ENCODE measurements at places on chromosomes 2 and 18.

DNA sequence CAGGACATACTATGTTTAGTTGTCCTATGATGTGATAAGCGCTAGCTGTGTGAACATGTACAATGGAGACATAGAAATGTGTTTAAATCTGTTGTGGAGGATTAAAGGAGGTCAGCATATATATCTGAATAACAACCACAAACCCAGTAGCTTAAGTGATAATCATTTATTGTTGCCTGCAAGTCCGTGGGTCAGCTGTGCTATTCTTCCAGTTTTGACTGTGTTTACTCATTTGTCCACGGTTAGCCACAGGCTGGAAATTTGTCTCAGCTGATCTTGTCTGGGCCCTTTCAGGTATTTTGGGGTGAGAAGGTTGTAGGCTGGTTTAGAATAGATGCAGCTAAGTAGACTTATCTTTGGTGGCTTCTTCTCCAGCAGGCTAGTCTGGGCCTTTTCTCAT is 110.4 kb downstream of the PARD3B start:
- DNase-seq, result no peak

- DNase-seq, result no peak
These were observed 76.2 kb upstream of the STK39 start for GRCh38 chr2:168323529-168324021.

- DNase-seq, result no peak
These were observed 3.3 kb downstream of the AGAP1 start for GRCh38 chr2:235497096-235497495.

DNA sequence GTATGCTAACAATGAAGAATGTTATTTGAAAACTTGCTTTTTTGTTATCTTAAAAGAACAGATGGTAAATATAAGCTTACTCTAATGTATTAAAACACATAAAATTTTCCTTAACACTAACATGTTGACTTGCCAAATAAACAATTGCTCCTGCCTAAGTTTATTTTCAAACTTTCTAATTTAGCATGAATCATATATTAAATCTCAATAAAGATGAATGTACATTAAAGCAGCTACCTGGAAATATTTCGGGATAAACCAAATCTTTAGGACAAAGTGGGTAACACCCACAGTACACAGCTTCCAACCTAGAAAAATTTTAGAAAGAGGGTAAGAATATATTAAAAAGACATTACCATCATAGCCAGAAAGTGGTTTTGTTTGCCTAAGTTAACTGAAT is 567.4 kb downstream of the ZEB2 start:
- no peak for DNase-seq

GRCh38 chr2:131042148-131042775 is 51.0 kb downstream of the FAM168B start:
- DNase-seq, result no peak

DNA sequence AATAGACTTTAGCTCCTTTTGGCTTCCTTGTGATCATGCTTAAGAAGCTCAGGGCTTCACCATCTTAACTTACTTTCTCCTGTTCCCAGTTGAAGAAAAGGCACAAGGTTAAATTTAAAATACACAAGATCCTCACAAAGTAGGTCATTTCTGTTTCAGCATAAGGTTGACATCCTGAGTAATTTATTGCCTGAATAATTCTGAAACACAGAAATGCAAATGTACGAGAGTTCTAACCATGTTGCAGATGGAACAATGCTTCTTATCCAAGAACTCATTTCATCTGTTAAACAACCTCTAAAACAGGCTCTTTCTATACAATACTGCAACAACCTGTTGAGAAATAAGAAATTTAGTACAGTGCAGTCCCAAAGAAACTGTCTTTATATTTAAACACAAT is 395.2 kb downstream of the BCL11A start:
- no peak for DNase-seq

DNA sequence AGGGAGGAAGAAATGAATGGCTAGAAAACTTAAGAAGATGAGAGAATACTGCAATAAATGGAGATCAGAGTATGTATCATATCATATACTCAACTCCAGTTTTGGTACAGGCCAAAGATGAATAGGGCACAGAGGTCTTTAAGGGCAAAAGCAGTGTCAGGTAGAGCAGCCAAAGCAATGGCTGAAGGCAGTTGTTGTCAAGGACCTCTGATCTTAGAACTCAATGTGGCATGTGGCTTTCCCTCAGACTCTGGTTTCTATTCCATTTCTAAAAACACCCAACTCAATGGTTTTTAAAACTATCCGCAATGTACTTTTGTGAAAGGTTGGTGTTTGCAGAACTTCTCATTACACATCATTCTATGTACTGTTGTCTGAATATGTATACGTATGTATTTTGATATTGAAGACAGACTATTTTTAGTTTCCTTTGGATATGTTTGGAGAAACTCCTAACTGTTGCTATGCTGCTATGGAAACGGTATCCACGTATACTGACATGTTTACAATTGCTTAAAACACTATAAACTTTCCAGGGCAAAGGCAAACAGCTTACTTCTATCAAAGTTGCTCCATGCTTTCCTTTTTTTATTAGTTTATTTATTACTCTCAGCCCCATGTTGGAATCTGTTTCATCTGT is 58.1 kb upstream of the PELI1 start:
- DNase-seq, result no peak

- DNase-seq, result no peak
These were observed 287.0 kb upstream of the CCDC68 start for GRCh38 chr18:55246278-55246677.

DNA sequence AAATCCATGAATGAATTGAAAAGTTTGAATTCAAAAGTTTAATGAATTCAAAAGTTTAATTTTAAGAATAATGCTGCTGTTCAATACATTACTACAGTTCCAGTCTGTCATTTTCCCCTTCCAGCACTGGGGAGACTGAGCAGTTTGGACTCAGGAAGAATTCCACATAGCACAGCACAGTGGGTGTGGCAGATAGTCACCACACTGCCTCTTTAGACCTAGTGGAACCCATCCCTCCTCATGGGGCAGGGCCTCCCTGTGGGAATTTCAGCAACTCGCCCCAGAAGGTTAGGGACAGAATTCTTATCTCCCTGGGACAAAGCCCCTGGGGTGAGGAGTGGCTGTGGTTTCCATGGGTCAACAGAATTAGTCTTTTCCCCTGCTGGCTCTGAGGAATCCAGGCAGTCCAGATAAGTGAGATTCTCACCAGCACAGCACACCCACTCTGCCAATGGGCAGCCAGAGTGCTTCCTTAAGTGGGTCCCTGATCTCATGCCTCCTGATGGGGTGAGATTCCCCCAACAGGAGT is 442.0 kb upstream of the SYT4 start:
- no peak for DNase-seq

DNA sequence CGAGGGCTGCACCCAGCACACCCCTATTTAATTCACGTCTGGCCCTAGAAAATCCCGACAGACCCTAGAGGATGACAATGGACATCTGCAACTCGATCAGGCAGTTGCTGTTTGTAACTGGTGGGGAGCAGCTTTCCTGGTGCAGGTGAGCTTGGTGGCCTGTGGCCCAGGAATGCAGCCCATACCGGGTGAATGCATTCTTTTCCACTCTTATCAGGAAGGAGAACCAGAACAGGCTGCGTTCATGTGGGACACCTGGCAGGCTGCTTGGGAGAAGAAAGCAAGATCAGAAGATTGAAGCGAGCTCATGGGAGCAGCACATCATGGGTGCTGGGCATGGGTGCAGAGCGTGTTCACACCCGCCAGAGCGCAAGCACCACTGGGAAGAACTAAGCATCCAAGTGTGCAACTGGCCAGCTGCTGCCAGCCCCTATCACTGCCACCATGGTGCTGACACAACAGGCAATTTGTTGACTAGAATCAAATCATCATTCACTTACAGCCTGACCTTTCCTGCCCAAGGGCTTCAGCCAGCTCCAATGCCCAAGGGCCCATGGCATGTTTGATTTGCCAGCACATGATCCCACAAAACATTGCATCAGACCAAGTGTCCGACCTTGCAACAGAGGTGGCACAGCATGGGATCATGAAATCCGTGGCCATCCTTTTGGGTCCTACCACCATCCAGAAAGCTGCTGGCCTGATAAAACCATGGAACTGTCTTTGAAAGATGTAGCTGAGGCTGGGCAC is 241.7 kb upstream of the ID2 start:
- DNase-seq, result no peak

GRCh38 chr18:35407871-35408481 is 30.8 kb upstream of the ZNF396 start:
- no peak for DNase-seq

DNA sequence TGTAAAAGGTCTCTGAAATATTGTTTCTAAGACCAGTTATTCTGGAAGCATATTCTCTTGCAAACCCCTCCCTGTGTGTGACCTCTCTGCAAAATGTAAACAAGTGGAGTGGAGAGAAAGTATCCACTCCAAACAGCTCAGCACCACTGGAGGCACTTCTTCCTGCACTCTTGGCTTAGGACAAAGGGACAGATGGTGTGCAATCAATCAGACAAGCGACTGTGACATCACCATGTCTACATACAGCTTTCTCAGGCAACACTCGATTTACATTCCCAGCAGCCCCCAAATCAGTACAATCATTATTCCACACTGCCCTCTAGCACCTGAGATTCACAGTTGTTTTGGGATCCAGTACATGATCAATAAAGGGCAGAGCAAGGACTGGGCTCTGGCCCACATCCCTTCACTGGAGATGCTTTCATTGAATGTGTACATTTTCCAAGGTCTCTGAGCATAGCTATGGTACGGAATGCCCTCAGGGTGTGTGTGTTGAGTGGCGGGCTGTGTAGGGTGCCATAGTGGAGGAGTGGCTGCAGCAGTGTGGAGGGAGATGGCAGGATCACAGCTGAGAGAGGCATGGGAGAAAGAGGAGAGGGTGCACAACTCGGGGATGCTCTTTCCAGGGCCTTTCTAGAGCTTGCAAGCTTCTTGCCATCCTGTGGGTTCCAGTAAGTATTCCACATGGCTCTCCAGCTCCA is 311.8 kb upstream of the ST6GAL2 start:
- no peak for DNase-seq

DNA sequence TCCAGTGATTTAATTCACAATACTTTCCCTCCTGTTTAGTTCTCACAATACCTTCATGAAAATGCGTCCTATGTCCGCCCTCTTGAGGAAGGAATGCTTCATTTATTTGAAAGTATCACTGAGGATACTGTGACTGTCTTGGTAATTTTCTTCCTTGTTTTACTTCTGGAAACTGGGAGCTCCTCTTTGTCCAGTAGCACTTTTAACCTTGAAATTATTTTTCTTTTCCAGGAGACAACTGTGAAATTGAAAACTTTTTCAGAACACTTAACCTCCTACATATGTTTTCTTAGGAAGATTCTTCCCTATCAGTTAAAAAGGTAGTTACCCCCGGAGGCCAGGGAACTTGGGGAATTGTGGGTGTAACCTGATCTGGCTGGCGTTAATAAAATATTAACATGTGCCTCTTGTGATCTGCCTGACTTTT is 58.9 kb upstream of the STON1 start:
- DNase-seq, result no peak

- no peak for DNase-seq
These were observed 491.0 kb downstream of the CDH2 start for GRCh38 chr18:27685807-27686412.

GRCh38 chr18:77118256-77119090 is 14.1 kb downstream of the MBP start:
- DNase-seq, result no peak

DNA sequence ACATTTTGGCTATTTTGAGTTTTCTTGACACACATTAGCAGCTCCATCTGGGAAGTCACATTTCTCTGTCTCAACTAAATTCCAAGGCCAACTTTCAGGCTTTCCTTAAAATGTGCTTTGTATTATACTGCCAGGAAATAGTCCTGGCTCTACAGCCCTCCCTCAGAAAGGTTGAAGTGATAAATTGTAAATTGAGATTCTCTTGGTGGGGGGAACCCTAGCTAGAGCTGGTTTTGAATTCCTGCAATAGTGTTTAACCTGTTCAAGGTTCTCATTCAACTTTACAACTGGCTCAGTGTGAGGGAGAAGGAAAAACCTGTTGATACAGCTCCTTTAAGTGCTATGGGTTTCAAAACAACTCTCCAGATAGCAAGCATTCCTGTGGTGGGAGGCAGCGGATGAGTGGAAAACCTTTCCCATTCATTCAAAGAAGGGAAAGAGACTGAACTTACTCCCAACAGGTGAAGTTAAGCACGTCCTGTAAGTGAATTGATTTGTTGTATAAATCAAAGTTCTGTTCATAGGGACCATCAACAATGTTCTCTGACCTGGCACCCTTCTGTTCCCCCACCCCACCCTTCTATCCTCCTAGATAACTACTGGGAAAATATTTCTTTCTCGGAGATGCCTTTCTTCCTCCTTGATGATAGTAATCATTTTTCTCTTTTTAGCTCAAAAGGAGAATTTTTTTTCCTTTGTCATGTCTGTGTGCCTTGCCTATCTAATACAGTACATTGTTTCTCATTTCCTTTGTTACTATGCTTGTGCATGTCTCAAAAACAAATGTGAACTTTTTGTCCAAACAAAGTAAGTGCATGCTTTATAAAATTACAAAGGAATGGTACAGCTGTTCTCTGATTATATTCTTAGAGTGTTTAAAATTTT is 44.2 kb upstream of the SLC39A10 start:
- no peak for DNase-seq

- DNase-seq, result no peak
These were observed 90.5 kb upstream of the SPTBN1 start for GRCh38 chr2:54365661-54366060.

- DNase-seq, result no peak
These were observed 56.1 kb downstream of the PRKRA start for GRCh38 chr2:178394859-178395258.

DNA sequence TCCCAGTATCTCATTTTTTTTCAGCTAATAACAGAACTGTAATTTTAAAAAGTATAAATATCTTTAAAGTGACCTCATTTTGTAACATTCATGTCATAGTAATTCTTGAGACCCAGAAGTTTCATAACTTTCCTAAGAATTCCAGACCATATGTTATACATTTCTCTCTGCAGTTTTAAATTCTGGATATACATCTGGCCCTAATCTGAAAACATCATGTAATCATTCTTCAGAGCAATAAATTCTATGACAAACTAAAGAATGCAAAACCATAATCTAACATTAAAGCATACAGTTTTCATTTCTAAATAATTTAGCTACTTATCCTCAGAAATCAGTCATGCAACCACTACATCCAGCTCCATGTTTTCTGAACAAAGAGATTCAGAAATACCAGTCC is 198.3 kb upstream of the SLC35G4 start:
- no peak for DNase-seq

- DNase-seq, result peak; percentile 32
These were observed 33.2 kb upstream of the FOSL2 start for GRCh38 chr2:28359222-28360057.

DNA sequence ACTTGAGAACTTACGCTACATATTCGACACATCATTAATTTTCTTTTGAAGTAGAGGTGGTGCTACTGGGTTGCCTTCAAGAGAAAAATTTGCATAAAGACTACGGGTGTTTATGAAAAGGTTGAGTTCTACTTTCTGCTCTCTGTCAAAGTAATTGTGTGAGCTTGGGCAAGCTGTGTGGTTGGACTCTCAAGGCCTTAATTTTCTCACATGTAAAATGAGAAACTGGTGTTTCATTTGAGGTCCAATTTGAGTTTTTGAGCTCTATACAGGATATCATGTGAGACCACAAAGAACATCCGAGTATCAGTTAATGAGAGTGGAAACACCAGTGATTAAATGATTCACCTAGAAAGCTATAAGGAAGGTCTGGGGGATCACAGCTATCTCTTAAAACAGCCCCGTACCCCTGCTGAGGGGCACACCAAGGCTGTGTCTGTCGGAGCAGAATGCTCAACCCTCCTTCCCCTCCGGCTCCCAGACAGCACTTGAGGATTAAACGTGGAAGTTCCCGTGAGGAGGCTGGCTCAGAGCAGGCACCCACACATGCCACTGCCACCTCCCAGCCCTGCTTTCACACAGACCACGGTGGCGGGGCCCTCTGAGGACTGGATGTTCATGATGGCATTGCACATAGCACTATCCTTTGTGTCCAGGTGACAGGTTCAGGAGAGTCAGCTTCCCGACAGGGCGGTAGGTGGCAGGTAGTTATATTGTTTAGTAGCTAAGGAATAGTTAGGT is 191.8 kb downstream of the RNF144A start:
- DNase-seq, result no peak

All from stimulated activated CD4-positive, alpha-beta T cell treated with anti-CD3 and anti-CD28 coated beads, Interleukin-1b, Interleukin-23, amount 100 ng/mL, for 1 hour (primary cell).